Posterior vena cava (tissue), 2 donors: ENCODE measurements at places on chromosomes 12 and 14. TPM values are rescaled to one million over a fixed set of nuclear protein-coding genes. Genes with fewer than 3 reads are reported as not detected.

TMPRSS12 gene
- total RNA-seq = not detected

RBP5 gene
- 5.7 TPM for total RNA-seq

BCL11B gene
- 1.5 TPM for total RNA-seq

EIF2B2 gene
- 22.3 TPM for total RNA-seq

HOXC12 gene
- not detected for total RNA-seq

RILPL2 gene
- total RNA-seq = 4.8 TPM

CPM gene
- 20.4 TPM for total RNA-seq

REC8 gene
- total RNA-seq = 8.0 TPM

RNU6-8 gene
- total RNA-seq = not detected

RTN1 gene
- total RNA-seq = 13.1 TPM

IGF1 gene
- total RNA-seq = 391 TPM

SARNP gene
- 47.8 TPM for total RNA-seq

MYBPC1 gene
- not detected for total RNA-seq

VRTN gene
- total RNA-seq = not detected

ANKS1B gene
- total RNA-seq = 37.1 TPM

ATG101 gene
- total RNA-seq = 30.8 TPM

KRT83 gene
- not detected for total RNA-seq

RPS6KA5 gene
- total RNA-seq = 6.4 TPM

ALKBH2 gene
- 18.4 TPM for total RNA-seq

CLEC2A gene
- not detected for total RNA-seq

CLEC6A gene
- total RNA-seq = not detected

CD69 gene
- total RNA-seq = 5.1 TPM

SERPINA10 gene
- total RNA-seq = not detected

DTX1 gene
- 6.3 TPM for total RNA-seq

ACSM4 gene
- total RNA-seq = not detected

SYT10 gene
- total RNA-seq = not detected

GPATCH2L gene
- total RNA-seq = 58.5 TPM

NKX2-1 gene
- not detected for total RNA-seq

LRP1-AS gene
- not detected for total RNA-seq

DNAH10 gene
- total RNA-seq = not detected

PRKCH gene
- total RNA-seq = 37.3 TPM

PLBD1 gene
- 12.4 TPM for total RNA-seq

SLC25A47 gene
- total RNA-seq = not detected
